Effector CD8-positive, alpha-beta T cell (primary cell): ENCODE measurements at places on chromosomes 5 and 9.
A peak's percentile ranks its signal among the peaks of the same experiment; 100 is the strongest.

- DNase-seq = peak; percentile 43
Measured at GRCh38 chr5:143402553-143403333, 743 bp downstream of the NR3C1 start.

DNA sequence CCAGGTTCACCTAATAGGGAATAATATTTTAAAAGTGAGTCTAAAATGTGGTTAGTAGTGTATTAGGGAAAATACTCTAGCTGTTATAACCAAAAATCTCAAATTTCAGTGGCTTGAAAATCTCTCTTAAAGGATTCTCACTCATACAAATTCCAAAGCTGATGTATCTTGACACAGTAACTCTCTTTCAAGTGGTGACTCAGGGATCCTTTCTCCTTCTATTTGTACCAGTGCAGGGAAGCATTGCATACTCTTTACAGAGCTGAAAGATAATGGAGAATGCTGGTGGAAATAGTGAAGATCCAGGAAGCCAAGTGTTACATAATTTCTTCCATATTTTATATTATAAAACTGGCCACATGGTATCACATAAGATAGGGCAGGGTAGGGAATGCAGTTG, 560.2 kb upstream of the CDH9 start:
- no peak for DNase-seq

DNA sequence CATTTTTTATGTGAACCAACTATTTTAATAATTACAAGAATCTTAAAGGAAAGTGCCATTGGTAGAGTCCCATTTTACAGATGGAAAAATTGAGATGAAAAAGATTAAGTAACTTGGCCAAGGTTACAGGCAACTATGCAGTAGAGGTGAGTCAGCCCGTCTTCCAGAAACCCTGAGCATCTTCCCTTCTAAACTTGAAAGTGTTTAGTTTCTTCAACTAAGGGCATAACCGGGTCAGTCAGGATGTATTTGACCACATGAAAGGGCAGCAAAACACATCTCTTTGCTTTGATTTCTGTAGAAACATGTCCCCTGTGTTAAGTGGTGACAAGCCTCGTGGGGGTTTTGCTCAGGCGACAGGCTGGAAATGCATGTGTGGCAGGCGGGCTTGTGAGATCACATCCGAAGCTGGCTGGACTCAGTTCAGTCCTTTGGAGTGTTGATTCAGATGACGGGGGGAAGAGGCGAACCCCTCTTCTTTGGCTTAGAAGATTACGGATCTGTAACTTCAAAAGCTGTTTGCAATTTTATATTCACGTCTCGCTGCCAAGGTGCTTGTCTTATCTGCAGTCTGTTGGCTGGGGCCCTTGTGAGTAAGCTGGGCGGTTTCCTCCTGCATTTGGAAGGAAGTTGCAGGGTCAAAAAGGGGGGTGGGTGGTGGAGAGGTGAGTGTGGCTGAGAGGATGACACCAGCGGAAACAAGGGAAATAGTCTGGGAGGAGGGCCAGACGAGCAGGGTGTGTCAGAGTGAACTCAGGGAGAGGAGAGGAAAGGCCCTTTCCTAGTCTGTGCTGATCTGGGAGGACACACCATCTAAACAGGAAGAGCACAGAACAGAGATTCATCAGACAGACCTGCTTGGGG, 78.9 kb upstream of the RPS23 start:
- peak; percentile 50 for DNase-seq

DNA sequence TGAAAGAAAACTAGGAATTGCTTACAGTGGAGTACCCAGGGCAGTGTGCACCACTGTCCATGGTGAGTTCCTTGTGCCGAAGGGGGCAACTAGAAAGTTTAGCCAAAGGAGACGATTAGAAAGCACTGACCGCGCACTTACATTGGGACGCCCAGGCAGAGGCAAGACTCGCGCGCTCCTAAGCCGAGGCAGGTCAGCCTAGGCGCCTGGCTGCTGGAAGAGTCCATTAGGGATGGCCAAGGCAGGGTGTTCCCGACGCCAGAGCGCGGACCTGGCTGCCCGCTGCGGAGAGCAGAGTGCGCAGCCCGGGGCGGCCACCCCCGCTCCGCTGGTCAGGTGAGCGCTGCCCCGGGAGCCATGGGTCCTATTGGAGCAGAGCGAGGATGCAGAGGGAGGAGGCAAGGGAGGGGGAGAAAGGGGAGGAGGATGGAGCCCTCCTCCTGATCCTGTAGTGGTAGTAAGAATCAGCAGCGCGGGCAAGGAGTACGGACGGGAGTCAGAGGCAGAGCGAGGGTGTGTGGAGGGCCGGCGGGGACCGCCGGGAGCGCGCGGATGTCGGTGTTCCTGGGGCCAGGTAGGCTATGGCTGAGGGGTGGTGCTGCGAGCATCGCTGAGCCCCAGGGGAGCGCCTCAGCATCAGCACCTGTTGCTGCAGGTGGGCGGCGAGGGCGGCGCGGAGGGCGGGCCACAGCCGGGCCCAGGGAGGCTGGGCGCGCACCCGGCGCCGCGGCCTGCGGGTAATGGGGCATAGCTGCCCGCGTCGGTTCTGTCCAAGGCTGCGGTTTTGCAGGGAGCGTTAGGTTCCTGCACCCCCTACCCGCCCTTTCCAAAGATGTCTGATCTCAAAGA, at the start of gene ADGRV1:
Gene ADGRV1, plus strand, starts transcription at position 454 of the 849 bp plus-strand sequence. Its CDS starts 99 bp downstream, at position 553.
- no peak for DNase-seq

DNA sequence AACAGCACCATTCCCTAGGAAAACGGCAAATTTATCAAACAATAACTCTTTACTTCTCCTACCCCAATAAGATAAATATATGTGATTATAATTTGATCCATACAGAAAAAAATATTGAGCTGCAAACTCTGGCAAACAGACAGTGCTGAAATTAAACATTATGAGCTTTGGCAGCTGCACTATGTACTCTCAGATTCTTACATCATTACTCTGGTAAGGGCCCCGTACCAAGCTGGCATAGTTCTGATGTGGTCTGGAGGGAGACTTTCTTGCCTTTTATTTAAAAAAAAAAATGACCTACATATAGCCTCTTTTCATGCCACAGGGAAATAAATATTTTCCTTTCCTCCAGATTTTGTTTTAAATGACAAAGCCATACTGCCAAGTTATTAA, 95.0 kb downstream of the NR6A1 start:
- no peak for DNase-seq
